Amniotic epithelial cell (primary cell): ENCODE measurements at places on chromosomes 7 and 10.
A peak's percentile ranks its signal among the peaks of the same experiment; 100 is the strongest.

- peak; percentile 62 for DNase-seq
These were observed 78.1 kb downstream of the INHBA start for GRCh38 chr7:41624818-41625217.

- DNase-seq = no peak
These were observed 315.4 kb upstream of the BMPER start for GRCh38 chr7:33589911-33590310.

GRCh38 chr10:43905512-43906236 lies 257.0 kb upstream of the ZNF32 start:
- DNase-seq = peak; percentile 51

- peak; percentile 92 for DNase-seq
These were observed 111.5 kb downstream of the CCNY start for GRCh38 chr10:35447693-35448407.

GRCh38 chr10:12583891-12584595 lies 234.7 kb downstream of the CAMK1D start:
- no peak for DNase-seq

- DNase-seq = no peak
These were observed 9.8 kb upstream of the DENND2A start for GRCh38 chr7:140650367-140650766.

- DNase-seq = peak; percentile 19
These were observed 19.2 kb upstream of the SMO start for GRCh38 chr7:129169171-129169671.

- peak; percentile 35 for DNase-seq
These were observed 505.6 kb downstream of the HTR7 start for GRCh38 chr10:90352288-90352687.

DNA sequence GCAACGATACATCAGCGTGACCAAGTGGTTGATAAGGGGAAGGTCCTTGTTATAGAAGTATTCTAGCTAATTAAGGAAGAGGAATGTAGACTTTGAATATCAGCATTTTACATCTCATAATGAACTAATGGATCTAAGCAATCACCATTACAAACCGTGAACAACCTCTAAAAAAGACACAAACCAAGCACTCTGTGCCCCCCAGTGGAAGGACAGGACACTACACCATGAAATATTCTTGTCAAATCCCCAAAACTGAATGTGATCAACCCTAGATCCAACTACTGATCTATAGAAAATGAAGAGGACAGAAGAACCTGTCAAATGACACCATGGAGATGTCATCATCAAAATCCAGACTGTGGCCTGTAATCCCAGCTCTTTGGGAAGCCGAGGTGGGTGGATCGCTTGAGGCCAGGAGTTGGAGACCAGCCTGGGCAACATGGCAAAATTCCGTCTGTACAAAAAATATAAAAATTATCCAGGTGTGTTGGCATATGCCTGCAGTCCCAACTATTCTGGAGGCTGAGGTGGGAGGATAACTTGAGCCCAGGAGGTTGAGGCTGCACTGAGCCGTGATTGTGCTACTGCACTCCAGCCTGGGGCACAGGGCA lies 111.3 kb upstream of the CARD11 start:
- DNase-seq = peak; percentile 45

- DNase-seq = peak; percentile 34
These were observed 65.2 kb downstream of the GOLGA7B start for GRCh38 chr10:97914837-97915211.

GRCh38 chr7:78768859-78769258 lies 684.6 kb downstream of the MAGI2 start:
- no peak for DNase-seq

DNA sequence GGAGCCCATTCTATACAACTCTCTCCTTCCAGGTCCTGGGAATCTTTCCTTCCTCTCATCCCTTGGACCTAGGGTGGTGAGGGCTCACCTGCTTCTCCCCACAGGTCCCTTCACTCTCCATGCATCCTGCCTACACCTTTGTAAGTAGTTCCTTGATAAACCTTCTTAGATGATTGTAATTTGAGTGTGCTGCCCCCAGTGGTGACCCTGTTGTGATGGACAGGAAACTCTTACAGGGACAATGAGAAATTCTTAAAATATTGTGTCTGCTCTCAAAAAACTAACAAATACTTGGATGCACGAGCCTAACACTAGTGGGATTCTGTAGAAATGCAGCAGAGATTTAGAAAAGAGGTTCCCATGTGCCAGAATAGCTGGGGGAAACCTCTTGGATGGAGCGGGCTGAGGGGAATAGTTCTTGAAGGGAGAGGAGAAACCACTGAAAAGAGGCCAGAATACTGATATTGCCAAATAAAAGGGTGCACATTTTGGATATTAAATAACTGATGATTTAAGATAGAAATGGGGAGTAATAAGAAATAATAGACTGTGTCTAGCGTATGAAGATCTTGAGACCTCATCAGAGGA lies 6.7 kb upstream of the PAXIP1 start:
- no peak for DNase-seq
